ENCODE measurements at places on chromosomes 4 and X.

GRCh38 chrX:78213331-78213730 is 73.9 kb upstream of the TAF9B start:
- no peak for DNase-seq

- DNase-seq: no peak
Observed at GRCh38 chrX:16772460-16772859, 13.8 kb upstream of the TXLNG start.

DNA sequence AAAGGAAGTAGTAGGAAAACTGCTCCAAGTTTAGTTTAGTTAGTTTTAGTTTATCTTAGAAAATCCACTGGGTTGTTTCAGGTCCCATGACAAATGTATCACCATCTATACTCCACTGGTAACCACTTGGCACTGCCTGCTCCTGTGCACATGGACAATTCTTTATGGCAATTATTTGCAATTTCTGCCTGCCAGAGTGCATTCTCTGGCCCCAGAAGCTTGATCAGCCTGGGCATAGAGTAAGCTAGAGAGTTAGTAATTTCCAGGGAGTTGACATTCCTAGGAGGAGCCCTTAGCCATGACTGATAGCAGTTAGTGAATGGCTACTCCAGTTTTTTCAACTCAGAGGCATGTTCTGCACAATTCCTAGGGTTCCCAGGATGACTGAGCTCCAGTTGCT is 203.2 kb upstream of the FGF13 start:
- DNase-seq: no peak

GRCh38 chr4:182576601-182577289 is 333.5 kb downstream of the TENM3 start:
- DNase-seq: no peak

DNA sequence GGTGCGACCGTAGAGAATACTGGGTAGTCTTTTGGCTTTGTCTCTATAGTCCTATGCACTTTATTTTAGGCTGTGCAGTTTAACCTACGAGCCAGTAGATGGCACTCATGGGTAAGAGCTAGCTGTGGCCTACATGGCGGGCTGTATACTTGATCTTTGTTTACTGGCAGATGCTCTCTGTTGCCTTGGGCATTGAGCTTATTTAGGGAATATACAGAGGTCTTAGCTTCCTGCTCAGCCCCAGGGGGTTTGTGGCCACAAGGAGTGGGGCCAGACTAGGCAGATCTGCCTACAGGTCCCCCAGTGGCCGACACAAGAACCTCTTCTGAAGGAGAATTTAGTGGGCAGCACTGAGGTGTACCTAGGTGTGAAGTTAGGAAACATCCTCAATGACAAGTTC is 227.6 kb upstream of the HDX start:
- no peak for DNase-seq
